ENCODE measurements at places on chromosomes 5 and 9.

DNA sequence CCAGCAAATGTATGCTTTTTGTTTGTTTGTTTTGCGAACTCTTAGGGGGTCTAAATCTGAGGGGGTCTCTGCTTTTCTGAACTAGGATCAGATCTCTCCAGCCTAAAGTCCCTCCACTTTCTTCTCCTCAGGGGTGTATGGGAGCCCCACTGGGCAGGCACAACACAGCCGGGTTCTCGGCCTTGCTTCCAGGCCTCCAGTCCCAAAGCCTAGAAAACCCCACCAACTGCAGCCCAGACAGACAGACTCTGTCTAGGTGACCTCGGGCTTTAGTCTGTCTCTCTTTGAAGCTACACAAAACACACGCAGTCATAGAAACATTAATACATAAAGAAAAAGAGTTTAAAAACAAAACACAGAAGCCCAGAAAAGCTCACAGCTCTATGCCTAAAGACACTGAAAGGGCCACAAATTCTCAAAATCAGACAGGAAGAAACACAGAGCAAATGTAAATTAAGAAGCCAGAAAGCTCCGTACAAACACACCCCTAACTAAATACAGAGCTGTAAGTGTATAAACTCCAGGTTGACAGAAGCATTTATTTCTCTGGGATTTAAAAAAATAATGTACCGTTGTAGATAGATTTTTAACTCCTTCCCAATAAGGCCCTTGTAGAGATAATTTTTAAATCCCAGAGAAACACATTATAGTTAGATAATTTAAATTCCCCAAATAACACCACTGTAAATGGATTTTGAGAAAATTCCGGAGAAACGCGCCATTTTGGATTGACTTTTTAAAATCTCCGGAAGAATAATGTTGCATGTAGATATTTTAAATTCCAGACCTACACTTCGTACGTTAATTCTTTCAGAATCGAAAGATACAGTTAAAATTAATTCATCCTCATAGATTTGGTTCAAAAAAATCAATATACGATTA is 2.0 kb downstream of the PITX1 start:
- DNase-seq = no peak

GRCh38 chr5:179166886-179167841 is 107.0 kb downstream of the ZNF354C start:
- no peak for DNase-seq

DNA sequence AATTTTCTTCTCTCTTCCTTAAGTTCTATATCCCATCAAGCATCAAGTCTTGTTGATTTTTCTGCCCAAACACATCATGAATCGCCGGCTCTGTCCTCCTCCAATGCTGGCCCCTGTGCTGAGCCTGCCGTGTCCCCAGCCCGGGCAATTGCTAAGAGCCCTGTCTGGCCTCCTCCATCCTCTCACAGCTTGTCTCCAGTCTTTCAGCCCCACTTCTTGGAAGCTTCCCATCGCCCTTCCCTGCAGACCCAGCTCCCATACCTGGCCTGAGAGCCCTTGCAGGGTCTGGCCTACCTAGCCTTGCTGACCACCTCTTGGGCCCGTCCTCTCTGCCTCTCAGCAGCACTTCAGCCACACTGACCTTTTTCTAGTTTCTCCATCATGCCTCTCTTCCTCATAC is 61.9 kb downstream of the COL15A1 start:
- no peak for DNase-seq

GRCh38 chr9:130636648-130637020 is 27.8 kb upstream of the PRDM12 start:
- DNase-seq = no peak

- no peak for DNase-seq
Measured at GRCh38 chr5:109450129-109450877, 40.5 kb upstream of the PJA2 start.

GRCh38 chr9:106310782-106311181 is 552.2 kb upstream of the ZNF462 start:
- no peak for DNase-seq

DNA sequence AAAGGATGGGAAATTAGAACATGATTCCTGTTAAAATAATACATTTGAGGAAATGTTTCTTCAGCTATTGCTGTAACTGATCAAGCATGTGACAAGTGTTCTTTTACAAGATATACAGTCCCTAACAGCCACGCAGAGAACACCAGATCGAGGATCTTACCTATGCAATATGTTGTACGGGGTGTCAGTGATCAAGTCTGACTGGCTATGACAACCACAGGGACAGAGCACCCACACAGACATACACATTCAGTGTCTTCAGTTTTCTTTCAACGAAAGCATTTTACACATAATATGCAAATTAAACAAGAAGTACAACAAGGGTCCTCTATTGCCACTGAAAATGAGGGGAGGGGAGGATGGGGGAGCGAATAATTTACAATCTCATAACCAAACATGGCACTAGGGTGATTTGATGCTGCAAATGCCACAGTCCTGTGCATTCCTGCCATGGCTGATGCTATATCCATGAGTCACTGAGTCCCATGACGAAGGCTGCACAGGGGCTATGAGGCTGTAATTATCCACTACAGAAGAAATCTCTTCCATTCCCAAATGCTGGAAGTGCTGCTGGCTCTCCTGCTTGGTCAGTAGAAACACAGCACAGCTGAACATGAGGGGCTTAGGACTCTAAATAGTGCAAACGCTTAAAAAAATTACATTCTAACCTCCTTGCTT is 118.2 kb downstream of the KLHL3 start:
- DNase-seq = no peak

DNA sequence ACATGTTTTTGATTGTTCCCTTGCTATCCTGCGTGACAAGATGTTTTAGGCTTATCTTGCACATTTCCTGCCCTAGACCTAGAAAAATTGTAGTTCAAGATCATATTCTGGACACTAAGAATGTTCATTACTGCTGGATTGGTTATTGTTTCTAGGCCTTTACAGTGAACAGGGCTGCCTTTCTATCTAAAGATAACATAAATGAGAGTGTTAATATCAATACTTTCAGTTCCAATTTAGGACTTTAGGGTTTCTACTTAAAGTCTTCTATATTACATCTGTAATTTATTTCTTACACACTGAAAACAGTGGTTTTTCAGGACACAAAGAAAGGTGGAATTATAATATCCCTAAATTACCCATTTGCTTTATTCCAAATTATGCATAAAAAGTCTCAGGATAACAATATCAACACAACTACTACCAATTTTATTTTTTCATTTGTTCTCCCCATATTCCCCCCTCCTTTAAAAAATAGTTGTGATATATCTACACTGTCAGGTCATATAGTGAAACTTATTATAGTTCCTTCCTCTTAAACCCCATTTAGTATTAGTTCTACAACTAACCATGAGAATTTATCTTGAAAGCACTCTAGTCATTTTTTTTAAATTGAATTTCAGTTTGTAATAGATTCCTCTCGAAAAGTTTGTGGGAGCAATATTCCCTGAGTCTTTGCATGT is 293.9 kb upstream of the RIOK2 start:
- DNase-seq = no peak

DNA sequence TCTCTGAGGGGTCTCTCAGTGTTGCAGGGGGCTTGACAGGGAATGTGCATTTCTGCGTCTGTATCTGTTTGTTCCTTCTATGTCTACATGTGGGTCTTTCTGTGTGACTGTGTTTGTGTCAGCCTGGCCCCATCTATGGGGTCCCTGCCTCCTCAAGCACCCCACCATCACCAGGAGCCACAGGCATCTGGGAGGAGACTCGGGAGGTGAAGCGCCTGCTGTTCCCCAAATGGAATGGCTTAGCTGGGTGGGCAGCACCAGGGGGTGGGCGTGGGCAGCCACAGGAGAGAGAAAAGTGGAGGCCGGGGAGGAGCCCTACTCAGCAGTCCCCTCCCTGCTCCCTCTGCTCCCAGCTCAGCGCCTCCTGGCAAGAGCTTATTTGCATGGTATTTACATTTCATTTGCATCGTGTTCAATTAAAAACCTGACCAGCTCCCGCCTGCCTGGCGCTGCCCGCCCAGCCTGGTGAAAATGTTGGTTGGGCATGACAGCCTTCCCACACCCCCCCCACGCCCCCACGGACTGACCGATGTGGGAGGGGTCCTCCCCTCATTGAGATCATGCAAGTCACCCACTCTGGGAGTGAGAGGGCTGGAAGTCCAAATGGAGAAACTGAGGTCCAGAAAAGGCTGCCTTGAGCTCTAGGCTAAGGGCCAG is 50.5 kb downstream of the CXXC5 start:
- DNase-seq = no peak

DNA sequence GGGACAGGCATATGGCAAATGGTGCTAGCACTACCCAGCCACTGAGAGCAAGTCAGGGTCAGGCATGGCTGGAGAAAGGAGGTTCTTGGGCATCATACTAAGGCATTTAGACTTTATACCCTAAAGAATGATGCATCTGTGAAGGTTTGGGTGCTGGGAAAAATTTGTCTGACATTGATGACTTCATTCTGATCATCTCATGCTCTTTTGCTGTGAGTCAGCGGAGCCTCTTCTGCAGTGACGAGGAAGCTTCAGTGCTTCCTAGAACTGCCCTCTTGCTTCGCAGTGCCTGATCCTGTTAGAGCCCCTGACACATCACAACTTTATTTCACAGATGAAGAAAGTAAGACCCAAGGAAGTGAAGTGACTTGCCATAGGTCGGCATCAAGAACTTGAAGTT is 266.6 kb upstream of the GAS1 start:
- DNase-seq = no peak

- DNase-seq = no peak
Measured at GRCh38 chr9:131697908-131698617, 41.8 kb downstream of the RAPGEF1 start.

GRCh38 chr9:75639971-75640610 is 250.4 kb upstream of the PCSK5 start:
- DNase-seq = no peak

GRCh38 chr5:978054-978453 is 30.5 kb upstream of the NKD2 start:
- DNase-seq = no peak

DNA sequence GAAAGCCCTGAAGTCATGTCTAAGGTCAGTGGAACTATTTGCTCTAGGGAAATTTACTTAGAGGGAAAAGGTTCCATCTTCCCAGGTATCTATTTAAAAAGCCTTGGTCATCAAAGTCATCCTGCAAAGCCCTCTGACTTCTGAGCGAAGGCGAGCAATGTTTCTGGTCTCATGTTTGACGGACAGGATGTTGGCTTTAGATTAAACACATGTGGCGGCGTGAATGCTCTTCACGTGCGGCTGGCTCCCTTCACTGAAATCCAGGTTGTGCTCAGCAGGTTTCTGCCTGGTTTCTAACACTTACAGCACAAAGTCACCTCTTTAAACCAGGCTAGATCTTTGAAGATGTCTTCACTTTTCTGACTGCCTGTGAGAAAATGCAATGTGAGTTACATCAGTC is 5.7 kb upstream of the ZBTB34 start:
- DNase-seq = no peak

GRCh38 chr5:141951332-141951781 is 6.6 kb downstream of the PCDH12 start:
- DNase-seq = no peak

DNA sequence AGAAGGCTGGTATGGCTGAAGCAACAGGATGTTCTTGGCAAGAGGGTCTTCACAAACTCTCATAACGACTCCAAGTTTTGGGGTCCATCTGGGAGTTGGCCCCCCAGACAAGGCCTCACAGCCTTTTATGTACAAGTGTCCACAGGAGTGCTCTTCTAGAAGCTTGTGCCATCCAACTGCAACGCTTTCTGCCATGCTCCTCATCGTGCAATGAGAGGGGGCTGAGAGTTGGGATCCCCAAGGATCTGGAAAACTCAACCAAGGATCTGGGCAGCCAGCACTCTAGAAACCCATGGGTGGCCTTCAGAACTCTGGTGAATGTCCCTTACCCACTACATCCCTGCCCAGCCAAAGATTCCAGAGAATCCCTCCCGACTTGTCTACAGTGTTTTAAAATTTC is 8.5 kb upstream of the AMBP start:
- DNase-seq = no peak

- DNase-seq = no peak
Measured at GRCh38 chr5:174303437-174304045, 258.0 kb downstream of the NSG2 start.

DNA sequence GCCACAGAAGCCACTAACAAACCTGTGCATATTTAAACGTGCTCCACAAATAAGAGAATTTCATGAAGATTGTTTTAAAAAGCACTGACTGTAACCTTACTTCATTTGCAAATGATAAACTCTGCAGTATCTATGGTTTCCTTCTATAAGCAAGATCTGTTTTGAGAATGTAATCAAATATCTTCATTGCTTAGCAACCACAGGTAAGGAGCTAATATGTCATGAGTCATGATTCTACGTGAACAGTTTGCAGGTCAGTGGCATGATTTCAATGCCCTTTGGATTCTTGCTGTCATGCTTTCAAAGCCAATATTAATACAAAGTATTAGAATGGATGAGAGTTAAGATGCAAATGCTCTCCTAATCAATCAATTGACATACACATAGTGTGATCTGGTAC is 325.0 kb downstream of the EDIL3 start:
- DNase-seq = no peak

DNA sequence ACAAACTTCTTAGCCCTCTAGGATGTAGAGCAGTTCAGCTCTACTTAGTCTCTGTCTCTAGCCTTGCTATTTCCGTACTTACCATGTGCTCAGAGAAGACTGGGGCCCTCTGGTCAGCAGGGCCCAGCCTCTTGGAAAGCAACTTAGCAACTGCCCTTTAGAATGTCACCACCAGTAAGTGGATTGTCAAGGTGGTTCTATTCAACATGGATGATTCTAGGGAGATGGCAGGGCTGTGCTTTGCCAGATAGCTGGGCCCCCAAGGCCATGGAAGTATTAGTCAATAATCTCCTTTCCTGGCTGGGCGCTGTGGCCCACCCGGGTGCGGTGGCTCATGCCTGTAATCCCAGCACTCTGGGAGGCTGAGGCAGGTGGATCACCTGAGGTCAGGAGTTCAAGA is 177.6 kb upstream of the MVB12B start:
- DNase-seq = no peak

- no peak for DNase-seq
Measured at GRCh38 chr5:137607771-137608170, 108.6 kb upstream of the SPOCK1 start.

DNA sequence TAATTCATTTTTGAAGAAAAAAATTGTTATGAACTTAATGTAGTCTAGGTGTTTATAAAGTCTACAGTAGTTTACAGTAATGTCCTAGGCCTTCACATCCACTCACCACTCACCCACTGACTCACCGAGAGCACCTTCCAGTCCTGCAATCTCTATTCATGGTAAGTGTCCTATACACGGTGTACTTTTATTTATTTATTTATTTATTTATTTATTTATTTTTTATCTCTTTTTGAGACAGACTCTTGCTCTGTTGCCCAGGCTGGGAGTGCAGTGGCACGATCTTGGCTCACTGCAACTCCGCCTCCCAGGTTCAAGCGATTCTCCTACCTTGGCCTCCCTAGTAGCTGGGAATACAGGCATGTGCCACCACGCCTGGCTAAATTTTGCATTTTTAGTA is 39.3 kb upstream of the PIK3R1 start:
- no peak for DNase-seq

DNA sequence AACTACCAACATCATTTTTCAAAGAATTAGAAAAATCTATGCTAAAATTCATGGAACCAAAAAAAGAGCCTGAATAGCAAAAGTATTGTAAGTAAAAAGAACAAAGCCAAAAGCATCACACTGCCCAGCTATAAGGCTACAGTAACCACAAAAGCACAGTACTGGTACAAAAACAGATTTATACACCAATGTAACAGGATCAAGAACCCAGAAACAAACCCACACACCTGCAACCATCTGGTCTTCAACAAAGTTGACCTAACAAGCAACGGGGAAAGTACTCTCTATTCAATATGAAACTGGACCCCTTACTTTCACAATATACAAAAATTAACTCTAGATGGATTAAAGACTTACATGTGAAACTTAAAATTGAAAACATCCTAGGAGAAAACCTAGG is 94.2 kb upstream of the TARS1 start:
- DNase-seq = no peak

GRCh38 chr5:18630458-18631045 is 996.3 kb downstream of the TAF11L14 start:
- DNase-seq = no peak

All from NCI-H1105 (cell line).